DND-41 (cell line): ENCODE measurements at places on chromosomes 2 and 18.

DNA sequence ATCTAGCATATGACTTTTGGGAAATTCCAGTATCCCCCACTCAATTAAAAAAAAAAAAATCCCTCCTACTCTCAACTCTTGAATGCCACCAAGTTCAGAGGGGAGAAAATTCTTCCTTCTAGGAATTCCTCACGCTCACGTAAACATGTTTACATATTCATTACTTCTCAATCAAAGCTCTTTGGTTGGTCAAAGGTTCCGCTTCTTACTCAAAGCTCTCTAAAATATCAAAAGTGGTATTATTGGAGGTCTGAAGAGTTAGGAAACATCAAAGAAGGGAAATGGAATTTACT is 4.1 kb downstream of the DOCK10 start:
- DNase-seq: no peak

GRCh38 chr18:22545066-22545760 is 127.5 kb upstream of the CTAGE1 start:
- no peak for DNase-seq

DNA sequence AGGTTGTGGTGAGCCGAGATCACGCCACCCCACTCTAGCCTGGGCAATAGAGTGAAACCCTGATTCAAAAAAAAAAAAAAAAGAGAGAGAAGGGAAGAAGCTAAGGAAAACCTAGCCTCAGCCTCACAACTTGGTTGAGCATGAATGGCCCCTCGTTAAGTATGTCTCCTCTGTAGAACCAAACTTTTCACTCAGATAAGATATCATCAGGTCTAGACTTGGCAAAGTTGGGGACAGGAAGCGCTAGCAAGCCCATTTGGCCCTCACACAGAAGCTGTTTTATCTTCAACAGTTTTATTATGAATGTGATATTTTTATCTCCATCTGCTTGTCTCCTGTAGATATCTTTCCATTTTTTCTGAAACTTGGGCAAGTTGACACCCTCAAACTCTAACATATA is 3.5 kb upstream of the ASXL2 start:
- no peak for DNase-seq

- no peak for DNase-seq
Observed at GRCh38 chr2:65491381-65491905, 59.0 kb upstream of the SPRED2 start.

- DNase-seq: no peak
Observed at GRCh38 chr2:221529943-221530652, 42.0 kb downstream of the EPHA4 start.

DNA sequence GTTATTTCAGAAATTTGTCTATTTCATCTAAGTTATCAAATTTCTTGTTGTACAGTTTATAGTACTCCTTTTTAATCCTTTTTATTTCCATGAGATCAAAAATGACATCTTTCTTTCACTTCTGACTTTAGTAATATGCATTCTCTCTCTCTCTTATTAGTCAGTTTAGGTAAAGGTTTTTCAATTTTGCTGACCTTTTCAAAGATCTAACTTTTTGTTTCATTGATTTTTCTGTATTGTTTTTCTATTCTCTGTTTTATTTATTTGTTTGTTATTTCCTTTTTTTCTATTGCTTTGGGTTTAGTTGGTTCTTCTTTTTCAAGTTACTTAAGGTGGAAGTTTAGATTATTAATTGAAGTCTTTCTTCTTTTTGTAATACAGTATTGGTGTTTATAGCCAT is 294.2 kb downstream of the CCDC85A start:
- no peak for DNase-seq

DNA sequence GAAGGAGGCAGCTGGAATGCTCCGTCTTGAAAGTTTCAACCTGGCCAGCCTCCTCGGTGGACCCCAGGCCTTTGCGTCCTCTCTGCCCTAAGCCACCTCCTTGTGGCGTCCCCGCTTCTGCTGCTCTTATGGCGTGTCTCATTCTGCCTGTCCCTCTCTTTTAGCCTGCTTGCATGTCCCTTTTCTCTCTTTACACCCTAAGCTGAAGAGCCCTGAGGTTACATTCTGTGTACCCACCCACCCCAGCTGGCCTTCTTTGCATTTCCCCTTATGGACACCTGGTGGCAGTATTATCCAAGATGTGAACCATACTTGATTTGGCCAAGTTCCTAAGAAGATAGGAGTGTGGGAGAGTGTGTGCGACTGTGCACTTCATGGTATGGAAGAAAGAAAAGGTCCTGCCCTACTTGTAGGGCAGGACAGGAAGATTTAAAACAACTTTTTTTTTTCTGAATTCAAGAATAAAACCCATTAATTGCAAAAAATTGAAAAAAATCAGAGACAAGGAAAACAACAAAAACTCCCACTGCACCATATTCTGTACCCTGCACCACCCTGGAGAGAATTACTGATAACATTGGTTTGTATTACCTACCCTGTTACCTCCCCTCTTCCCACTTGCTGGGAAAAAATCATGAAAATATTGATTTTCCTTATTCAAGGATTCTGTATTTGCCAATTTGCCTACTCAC is 77.4 kb downstream of the DYSF start:
- DNase-seq: peak; percentile 43

DNA sequence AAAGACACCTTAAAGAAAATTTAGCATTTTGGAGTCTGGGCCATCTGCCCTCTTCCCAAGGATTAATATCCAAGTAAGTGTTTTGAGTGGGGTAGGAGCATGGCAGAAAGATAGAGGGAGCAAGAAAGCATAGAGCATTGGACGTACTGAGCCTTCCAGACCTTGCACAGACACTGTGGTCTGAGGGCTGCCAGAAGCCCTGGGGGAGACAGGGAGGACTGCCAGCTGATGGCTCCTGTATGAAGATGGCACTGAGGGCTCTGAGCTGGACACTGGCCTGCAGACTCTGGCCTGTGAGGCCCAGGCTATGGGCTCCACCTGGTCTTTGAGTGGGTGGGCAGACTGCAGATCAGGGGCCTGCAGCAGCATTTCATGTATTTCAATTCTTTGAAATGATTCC is 2.9 kb upstream of the PKDCC start:
- DNase-seq: no peak

DNA sequence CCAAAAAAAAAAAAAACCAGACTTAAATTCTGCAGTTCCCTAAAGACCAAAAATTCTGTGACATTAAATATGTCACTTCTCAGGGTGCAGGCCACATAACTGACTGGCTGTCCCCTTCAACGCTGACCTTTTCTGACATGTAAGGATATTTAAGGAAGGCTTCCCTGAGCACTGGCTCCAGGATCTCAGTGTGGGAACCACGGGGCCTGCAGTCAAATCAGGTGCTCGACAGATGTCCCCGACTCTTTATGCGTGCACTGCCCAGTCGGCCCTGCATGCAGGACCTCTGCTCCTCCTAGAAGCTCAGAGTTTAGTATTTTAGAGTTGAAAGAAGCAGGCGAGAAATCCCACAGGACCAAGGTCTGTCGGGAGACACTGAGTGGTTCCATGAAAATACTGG is 69.4 kb upstream of the POMC start:
- no peak for DNase-seq

- no peak for DNase-seq
Observed at GRCh38 chr2:200993097-200993496, 29.6 kb upstream of the ORC2 start.

DNA sequence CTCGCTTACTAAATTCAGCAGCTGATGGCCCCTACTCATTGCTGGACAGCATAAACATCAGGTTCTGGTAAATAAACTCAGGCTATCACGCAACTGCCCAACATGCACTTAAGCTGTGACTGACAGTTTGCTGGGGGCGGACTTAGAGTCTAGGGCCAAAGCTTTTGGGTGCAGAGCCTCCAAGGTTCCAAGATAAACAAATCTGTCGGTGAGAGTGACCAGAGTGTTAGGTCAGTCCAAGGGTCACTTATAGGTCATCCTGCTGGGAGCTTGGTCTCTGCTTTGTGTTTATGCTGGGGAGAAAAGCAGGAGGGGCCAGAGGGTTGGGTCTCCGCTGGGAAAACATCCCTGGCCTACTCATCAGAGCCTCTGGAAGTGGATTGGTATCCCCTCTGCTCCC is 188.6 kb upstream of the GATA6 start:
- DNase-seq: no peak

DNA sequence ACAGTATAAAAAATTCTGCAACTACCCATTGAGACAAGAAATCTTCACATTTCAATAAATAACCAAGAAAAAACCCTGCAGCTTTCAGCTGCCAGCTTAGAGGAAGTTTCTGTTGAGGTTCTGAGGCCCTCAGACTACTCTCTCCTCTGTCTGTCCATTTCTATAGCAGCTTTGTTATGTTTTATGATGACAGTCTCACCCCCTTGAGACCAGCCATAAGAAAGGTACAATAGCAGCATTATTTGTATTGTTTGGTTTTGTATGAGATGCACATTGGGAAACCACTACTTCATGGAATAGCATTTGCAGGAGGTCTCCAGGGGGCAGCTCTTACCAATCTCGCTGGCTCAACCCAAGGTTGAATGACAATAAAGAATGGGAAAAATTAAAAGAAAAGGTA is 334.6 kb upstream of the VRK2 start:
- DNase-seq: no peak

GRCh38 chr2:138335036-138335435 is 166.5 kb upstream of the SPOPL start:
- DNase-seq: no peak

DNA sequence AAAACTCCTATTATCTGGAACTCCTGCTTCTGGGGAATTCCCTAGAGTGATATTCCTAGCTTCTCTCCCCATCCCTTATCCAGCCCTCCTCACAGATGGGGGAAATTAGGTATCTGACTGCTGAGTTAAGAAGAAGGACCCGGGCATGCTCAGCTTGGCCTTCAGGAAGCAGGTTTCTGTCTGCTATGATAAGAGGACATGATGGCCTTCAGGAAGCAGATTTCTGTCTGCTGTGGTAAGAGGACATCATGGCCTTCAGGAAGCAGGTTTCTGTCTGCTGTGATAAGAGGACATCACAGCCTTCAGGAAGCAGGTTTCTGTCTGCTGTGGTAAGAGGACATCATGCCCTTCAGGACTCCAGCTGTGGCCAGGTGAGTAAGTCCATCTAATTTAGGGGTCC is 65.2 kb downstream of the PLEKHM3 start:
- DNase-seq: no peak

- peak; percentile 46 for DNase-seq
Observed at GRCh38 chr2:190318931-190319554, 583 bp downstream of the HIBCH start.

DNA sequence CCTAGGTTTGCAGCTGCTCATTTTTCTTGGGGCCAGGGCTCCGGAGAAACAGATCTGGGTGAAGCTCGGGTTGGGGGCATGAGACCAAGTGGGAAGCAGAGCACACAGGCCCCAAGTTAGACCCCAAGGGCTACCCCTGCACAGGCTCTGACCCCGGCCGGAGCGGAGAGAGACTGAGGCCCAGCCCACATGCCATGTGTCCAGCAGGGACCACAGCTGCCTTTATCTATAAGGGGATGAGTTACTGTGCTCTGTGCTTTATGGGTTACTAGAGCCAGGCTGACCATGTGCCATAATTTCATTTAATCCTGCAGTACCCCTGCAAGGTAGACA is 30.3 kb upstream of the PRLH start:
- DNase-seq: no peak

DNA sequence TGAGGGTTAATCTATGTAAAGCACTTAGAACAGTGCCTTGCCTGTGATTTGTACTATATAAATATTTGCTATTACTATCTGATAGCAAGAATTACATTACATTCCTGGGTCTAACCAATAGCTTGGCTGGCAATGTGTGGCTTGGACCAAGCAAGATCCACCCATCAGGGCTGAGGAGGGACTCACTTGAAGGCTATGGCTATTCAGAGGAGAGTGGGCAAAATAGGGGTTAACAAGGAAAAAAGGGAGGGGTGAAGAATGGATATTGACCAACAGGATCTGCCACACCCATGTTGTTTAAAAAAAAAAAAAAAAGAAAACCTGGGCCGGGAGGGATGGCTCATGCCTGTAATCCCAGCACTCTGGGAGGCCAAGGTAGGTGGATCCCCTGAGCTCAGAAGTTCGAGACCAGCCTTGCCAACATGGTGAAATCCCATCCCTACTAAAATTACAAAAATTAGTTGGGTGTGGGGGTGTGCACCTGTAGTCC is 20.0 kb upstream of the TMBIM1 start:
- no peak for DNase-seq

- DNase-seq: peak; percentile 69
Observed at GRCh38 chr2:88159955-88160415, 10.2 kb upstream of the THNSL2 start.
